Fibroblast of gingiva (primary cell): ENCODE measurements at places on chromosomes 7 and 10.

DNA sequence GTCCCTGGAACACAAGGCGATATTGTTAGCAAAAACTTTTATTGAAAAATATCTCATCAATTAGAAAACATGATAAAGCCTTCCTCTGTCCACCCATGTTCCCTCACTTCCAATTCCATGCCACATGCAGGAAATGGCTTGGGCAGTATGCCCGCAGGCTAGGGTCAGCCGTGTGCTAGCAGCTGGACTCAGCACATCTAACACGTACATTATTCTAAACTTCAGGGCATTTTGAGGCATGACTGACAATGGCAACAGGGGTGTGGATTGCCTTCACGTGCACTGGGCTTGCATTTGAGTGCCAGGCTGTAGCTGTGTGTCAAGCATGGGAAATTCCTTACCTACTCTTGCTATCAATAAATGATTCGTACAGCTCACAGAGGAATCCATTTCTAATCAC, 642.1 kb downstream of the INHBA start:
- DNase-seq: no peak

GRCh38 chr10:9437131-9437530, 1382.6 kb downstream of the GATA3 start:
- DNase-seq: no peak

DNA sequence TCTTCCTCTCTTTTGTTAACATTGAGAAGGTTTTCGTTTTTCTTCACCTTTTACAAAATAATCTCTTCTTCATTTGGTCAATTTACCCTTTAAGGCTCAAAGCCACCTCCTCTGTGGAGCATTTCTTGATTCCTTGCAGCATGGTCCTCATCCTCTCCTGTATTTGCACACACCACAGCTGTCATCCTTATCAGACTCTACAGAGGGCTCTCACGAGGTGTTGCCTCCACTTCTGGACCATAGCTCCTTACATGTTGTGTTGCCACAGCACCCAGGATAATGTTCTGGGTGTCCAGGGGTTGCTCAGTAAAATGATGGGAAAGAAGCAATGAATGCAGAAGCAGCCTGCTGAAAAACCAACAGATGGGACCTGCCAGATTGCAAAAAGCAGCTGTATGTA, 192.8 kb downstream of the SH2D4B start:
- no peak for DNase-seq

- no peak for DNase-seq
These were observed 224.8 kb upstream of the KLF14 start for GRCh38 chr7:130958846-130959245.

DNA sequence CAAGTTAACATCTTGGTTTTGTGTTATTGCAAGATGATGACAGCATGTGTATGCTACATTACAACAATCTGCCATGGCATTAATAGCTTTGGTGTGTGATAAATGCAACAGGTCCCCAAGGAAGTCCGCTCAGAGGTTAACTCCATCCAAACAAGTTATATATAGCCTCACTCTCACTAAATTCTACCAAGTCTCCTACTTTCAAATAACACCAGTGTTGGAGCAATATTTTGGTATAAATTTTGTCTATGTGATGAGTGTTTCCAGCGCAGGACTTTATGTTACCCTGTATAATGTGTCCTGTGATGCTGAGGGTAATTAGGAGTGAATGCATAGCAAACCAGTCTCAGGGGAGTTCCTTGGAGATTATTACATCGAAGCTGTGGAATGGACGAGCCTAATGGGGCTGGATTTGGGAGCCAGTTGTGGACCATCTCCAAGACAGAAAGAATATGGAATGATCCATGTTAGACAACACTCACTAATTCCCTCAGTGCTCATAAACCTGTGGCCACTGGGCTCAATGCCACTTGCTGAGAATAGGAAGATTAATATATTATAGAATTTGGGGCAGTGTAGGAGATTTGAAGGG, 127.6 kb upstream of the CXCL12 start:
- no peak for DNase-seq

- DNase-seq: peak; percentile 43
These were observed 32.4 kb downstream of the WBP1L start for GRCh38 chr10:102775935-102776669.

GRCh38 chr10:97323501-97323900, 4.4 kb downstream of the FRAT1 start:
- DNase-seq: no peak

DNA sequence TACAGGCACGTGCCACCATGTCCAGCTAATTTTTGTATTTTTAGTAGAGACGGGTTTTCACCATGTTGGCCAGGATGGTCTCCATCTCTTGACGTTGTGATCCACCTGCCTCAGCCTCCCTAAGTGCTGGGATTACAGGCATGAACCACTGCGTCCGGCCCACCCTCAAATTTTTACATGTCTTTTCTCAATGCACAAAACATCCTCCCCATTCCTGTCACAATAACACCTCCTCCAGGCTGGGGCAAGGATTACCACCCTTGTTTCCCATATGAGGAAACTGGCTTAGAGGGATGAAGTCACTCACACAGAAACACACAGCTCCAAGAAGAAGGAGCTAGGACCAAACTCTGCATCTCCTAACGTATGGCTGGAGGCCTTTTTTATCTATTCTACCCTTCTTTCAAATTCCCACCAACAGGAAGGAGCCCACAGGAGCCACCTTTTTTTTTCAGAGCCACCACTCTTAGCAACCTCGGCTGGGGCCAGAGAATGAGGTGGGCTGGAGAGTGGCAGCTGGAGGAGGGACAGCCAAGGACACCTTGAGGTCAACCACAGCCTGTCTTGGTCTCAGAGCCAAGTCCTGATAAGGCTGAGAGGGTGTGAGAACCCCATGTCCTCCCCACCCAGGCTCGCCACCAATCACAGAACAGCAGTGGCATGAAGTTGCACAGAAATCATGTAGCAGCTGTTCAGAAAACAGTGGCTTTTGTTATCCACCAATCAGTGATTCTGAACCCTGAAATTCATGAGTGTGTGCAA, 113.1 kb upstream of the PDLIM1 start:
- no peak for DNase-seq

DNA sequence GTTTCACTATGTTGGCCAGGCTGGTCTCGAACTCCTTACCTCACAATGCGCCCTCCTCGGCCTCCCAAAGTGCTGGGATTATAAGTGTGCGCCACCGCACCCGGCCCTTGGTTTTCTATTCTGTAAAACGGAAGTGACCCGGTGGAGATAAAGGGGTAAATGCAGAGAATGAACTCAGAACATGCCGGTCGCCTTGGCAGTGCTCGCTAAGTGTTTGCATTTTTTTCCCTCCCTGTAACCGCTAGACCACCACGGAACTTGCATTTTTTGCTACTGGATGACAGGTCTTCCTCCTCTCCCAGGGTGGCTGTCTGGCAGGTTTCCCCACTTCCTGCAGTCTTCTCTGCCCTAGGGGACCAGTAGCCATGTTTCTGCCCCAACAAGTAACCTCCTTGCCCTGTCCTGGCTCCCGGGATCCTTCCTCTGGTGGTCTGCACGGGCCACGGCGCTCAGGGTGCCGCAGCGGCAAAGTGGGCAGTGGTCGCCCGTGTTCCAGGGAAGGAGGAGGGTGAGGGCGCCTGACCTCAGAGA, 18.8 kb upstream of the GNA12 start:
- DNase-seq: peak; percentile 4

DNA sequence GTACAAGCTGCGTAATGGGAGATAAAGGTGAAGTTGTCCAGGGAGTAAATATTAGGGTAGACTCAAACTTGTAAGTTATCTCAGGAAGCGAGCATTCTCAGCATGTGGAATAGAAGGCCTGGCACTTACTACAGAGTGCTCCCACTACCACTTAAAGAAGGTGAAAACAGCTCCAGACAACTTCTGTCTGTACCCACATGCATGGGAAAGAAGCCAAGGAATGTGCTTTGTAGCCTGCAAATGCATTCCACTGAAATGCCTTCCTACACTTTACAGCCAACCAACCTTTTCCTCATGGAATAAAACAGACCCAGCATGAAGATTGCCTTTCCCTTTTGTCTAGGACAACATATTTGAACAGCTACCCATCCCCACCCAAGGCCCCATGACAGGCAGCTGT, 45.4 kb upstream of the NPSR1 start:
- DNase-seq: no peak

GRCh38 chr10:16812676-16813075, 4.5 kb downstream of the RSU1 start:
- no peak for DNase-seq

GRCh38 chr10:91797048-91797690, 1.1 kb upstream of the TNKS2 start:
- DNase-seq: no peak
